Lower leg skin (tissue), 4 donors: ENCODE measurements at places on chromosomes 16 and 17.

DNA sequence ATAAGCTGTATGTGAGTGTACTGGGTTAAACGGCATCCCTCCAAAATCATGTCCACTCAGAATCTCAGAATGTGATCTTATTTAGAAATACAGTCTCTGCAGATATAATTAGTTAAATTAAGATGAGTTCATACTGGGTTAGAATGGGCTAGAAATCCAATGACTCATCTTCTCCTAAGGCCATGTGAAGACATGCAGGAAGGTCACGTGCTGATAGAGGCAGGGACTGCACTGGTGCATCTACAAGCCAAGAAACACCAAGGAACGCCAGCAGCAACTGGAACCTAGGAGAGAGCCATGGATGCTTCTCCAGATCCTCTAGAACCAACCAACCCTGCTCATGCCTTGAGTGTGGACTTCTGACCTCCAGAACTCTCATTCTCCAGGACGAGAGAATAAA lies 241.0 kb downstream of the XYLT1 start:
- no peak for DNase-seq

- DNase-seq = no peak
These were observed 201.9 kb upstream of the CDH11 start for GRCh38 chr16:65323655-65324237.

GRCh38 chr16:63787014-63787413 lies 1334.8 kb downstream of the CDH11 start:
- no peak for DNase-seq

- no peak for DNase-seq
These were observed 1.7 kb upstream of the TMEM256 start for GRCh38 chr17:7405350-7406234.

- DNase-seq = no peak
These were observed 6.5 kb downstream of the CRK start for GRCh38 chr17:1449412-1449967.

GRCh38 chr16:68528686-68529379 lies 10.3 kb upstream of the ZFP90 start:
- peak; percentile 97 for DNase-seq

DNA sequence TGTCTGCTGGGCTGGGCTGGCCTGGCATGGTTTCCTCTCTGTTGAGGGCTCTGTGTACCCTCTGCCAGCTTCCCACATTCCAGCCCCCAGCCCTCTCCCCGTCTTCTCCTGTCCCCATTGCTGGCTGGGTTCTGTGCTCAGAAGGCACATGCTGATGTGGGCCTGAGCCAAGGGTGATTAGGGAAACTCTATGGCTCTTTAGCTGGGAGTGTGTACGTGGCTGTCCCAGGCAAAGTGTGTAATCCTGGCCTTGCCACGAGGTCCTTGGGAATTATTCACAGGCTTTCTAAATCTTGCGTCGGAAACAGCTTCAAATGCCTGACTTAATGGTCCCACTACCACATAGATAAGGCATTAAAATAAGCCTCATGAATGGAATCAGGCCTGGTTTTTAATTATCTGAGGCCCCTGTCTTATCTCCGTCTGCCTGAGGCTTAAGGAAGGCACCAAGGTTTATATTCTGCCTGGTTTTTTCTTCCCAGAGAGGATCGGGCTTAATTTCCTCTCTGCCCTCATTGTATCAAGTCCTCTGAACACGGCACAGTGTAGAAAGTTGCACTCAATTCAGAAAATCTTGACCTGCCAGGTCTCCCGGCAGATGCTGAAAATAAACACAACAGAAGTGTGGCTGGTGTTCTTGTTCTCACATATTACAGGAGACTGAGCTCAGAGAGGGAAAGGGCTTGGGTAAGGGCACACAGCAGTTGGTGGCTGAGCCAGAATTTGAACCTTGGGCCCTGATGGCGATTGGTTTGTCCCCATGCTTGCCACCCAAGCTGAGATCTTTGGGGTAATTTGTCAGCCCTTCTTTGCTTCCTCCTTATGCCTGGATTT lies 52.9 kb upstream of the LGALS9 start:
- DNase-seq = no peak

DNA sequence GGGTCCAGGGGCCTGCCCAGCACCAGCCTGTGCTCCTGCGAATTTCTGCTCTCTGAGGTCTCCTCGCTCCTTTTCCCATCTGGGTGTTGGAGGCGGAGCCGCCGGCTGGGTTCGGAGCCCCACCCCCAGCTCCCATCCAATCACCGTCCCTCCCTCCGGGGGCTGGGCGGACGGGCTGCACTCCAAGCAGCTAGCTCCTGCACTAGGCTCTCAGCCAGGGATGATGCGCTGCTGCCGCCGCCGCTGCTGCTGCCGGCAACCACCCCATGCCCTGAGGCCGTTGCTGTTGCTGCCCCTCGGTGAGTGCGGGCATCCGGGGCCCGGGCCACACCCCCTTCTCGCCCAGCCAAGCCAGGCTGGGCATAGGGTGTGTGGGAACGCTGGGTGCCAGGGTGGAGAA lies at the start of gene NRN1L:
NRN1L (plus strand) TSS at position 202 of the 400 bp plus-strand sequence; CDS start at position 221, 19 bp downstream.
- DNase-seq = peak; percentile 75

- no peak for DNase-seq
These were observed 26.1 kb upstream of the CMTR2 start for GRCh38 chr16:71315269-71315668.

DNA sequence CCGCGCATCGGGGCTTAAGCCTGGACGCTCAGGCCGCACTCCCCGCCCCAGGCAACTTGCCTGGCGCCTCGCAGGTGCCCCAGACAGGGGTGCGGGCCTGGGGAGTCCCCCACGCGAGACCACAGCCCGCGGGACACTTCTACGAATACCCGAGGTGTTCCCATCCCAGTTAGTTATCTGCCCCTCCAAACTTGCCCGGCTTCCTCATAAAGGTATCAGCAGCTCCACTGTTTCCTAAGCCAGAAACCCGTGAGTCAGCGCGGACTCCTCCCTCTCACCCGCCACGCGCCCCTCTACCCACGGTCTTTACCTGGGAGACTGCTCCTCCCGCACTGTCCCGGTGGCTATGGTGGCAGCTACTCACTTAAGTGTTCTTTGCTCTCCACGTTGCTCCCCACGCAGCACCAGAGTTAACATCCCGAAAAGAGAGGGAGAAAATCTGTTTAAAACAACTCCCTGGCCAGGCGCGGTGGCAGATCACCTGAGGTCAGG lies 1.0 kb upstream of the CREBBP start:
- peak; percentile 31 for DNase-seq

DNA sequence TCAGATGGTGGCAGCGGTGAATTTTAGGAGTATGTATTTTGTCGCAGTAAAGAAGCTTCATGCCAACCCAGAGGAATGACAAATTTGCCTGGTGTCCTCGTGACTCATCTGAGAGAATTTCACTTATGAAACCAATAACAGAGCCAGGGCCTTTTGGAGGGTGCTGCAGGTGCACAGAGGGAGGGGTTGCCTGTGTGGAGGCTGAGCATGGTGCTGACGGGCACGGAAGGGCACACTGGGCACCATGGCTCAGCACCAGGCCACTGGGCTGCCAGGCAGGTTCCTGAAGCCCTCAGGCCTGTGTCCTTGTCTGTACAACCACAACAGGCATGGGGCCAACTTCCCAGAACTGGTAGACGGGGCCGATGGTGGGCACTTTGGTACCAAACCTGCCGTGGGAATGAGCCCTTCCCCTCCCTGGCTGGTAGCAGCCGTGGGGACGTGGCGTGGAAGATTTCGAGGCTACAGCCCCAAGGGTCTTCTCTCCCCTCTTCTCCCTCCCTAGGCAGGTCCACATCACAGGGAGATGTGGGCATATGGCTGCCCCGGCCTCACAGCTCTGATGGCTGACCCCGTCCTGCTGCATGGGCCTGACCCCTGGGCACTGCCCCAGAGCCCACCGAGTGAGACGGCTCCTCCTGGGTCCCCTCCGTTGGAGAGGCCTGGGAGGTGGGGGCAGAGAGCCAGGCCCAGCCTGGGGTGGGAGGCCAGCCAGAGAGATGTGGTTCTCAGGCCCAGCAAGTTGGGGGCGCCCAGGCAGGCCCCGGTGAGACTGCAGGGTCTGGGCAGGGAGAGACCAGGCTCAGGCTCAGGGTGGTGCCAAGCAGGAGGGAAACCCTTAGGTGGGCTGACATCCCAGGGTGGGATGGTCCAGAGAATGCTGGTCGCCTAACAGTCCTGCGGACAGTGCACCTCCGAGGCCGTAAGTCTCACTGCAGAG lies 30.2 kb upstream of the ZNF469 start:
- DNase-seq = no peak

DNA sequence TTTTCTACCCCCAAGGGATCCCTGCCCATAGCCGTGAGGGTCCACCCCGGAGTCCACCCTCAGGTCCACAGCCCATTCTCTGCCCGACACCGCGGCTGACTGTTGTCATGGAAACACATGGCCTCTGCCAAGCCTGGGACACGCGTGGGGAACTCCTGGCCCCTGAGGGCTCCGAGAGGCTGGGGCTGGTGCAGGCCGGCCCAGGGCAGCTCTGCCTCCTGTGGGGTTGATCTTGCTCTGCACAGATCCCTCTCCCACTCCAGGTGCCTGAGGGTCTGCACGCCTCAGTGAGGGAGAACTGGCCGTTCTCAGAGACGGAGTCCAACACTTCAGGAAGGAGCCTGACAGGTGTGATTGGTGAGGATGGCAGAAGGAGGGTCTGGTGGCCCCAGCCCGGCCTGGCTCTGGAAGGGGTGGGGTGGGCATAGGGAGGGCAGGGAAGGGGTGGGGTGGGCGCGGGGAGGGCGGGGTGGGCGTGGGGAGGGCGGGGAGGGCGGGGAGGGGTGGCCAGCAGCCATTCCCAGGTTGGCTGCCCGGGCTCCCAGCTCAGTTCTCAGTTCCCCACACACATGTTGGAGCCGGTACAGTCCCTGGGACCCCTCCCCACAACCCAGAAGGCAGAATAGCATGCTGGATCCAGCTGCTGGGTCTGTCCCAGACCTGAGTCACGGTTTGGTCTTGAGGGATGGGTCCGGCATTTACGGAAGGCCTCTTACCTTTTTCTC lies 6.4 kb downstream of the MRPL28 start:
- DNase-seq = no peak

DNA sequence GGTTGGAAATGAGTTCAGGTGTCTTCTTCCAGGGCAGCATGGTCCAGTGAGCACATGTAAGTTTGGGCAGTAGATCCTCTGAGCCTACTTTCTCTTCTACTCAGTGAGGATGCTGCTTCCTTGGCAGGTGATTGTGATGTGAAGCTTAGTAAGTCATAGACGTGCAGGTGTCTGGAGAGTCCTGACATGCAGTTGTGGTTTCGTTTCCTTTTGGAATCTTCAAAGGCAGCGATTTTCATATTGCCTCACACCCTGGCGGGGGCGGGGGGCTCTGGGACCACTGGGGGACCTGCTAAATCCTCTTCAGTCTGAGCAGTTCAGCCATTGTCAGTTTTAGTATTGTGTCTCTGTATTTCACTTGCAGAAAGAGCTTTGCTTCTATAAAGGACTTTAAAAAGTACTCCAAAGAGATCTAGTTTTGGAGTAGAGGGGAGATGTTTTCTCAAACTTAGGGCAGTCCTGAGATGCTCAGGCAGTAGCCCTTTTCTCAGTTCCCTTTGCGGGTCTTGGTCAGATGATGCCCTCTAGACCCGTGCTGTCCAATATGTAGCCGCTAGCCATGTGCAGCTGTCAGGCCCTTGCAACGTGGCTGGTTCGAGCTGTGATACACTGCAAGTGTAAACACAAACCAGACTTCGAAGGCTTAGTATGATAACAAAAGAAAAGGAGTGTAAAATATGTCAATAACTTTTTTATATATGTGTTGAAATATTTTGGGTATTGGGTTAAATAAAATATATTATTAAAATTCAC lies 4.0 kb upstream of the CDK5R1 start:
- no peak for DNase-seq

DNA sequence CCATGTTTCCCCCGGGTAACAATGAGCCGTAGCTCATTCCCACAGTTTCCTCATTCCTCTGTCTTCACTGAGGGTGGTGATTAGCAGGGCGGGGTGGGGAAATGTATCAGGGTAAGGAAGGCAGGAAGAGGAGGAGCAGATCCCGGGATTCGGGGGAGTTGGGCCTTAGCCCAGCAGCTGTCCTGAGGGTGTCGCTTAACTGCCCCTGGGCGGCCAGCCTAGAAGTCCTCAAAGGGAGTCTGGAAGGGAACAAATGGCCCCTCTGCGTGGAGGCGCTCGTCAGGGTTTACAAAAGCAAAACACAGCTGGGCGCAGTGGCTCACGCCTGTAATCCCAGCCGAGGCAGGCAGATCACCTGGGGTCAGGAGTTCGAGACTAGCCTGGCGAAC lies 14.3 kb downstream of the MLYCD start:
- DNase-seq = no peak
